Neural progenitor cell (in vitro differentiated cells): ENCODE measurements at places on chromosomes 12 and 14.

GRCh38 chr12:93025145-93026103, 96.3 kb upstream of the EEA1 start:
- H3K27ac ChIP-seq: no peak overlapping the region
- H3K36me3 ChIP-seq: no peaks in the 10 kb centered on the region
- no peaks in the 10 kb centered on the region for H3K4me1 ChIP-seq
- peak; percentile 36 for DNase-seq

DNA sequence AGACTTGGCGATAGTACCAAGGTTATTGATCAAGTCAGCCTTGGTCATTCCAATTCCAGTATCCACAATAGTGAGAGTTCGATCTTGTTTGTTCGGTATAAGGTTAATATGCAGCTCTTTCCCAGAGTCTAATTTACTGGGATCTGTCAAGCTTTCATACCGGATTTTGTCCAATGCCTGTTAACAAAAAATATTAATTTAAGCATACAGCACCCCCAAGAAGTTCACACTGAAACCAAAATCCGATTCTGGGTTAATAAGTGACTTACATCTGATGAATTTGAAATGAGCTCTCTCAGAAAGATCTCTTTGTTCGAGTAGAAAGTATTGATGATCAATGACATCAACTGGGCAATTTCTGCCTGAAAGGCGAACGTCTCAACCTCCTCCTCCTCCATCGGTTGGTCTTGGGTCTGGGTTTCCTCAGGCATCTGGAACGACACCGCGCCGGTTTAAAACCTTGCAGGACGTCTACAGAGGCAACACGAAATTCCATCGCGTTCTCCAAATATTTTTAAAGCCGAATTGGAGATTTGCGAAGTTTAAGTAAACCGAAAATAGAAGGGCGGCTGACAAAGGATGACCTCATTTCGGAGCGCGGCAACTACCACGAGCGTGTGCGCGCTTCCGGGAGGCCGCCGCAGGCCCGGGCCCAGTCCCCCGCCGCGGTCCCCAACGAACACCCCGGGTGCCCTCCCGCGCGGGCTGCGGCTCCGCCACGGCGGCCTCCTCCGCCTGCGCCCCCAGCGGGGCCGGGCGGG, 716 bp downstream of the HSP90AA1 start:
- DNase-seq: no peak
- H3K27ac ChIP-seq: peak overlapping the region; percentile 85
- peaks cover 45% of the 10 kb centered on the region for H3K4me1 ChIP-seq
- H3K4me3 ChIP-seq: peak overlapping the region; percentile 75
- H3K27me3 ChIP-seq: no peaks in the 10 kb centered on the region

DNA sequence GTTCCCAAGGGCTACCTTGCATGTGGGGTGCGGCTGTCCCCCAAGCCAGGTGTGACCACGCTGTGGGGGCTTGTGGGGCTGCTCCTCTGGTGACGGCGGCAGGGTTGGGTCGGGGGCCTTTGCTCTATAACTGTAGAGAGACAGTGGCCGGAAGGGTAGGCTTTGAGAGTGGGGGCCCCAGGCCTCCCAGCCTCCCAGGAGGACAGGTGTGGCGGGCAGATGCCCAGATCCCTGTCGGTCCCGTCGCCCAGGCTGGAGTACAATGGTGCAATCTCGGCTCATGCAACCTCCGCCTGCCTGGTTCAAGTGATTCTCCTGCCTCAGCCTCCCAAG, 2.7 kb upstream of the GPR132 start:
- H3K36me3 ChIP-seq: no peaks in the 10 kb centered on the region
- H3K4me1 ChIP-seq: peaks cover 13% of the 10 kb centered on the region
- H3K27ac ChIP-seq: no peak overlapping the region
- no peak overlapping the region for H3K4me3 ChIP-seq
- no peak for DNase-seq

DNA sequence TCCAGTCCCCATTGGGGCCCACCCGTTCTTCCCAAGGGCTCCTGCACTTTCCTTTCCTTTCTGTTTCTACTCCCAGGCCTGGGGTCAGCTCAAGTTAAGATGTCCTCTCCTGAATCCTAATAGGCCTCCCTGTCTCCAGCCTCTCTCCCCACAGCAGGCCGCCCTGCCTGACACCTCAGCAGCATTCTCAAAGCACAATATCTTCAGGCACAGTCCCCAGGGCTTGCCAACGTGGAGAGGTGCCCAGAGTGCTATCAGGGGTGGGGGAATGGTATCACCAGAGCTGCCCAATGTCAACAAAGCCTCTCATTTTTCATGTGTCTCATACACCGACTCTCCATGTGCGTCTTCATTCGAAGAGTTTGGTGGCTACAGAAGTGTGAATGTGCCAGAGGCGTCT, 123.0 kb downstream of the FOXN3 start:
- H3K27me3 ChIP-seq: no peaks in the 10 kb centered on the region
- H3K36me3 ChIP-seq: no peaks in the 10 kb centered on the region
- DNase-seq: no peak
- H3K4me1 ChIP-seq: peaks cover 27% of the 10 kb centered on the region
- H3K27ac ChIP-seq: no peak overlapping the region

GRCh38 chr12:116759783-116760621, 21.9 kb downstream of the RNFT2 start:
- H3K4me1 ChIP-seq: no peaks in the 10 kb centered on the region
- no peak overlapping the region for H3K4me3 ChIP-seq
